ENCODE measurements at places on chromosomes 3 and 15. TPM values are rescaled to one million over a fixed set of nuclear protein-coding genes. Genes with fewer than 3 reads are reported as not detected.

The PLA2G4D gene
- total RNA-seq: not detected

The SLC15A2 gene
- 63.6 TPM for total RNA-seq

DNA sequence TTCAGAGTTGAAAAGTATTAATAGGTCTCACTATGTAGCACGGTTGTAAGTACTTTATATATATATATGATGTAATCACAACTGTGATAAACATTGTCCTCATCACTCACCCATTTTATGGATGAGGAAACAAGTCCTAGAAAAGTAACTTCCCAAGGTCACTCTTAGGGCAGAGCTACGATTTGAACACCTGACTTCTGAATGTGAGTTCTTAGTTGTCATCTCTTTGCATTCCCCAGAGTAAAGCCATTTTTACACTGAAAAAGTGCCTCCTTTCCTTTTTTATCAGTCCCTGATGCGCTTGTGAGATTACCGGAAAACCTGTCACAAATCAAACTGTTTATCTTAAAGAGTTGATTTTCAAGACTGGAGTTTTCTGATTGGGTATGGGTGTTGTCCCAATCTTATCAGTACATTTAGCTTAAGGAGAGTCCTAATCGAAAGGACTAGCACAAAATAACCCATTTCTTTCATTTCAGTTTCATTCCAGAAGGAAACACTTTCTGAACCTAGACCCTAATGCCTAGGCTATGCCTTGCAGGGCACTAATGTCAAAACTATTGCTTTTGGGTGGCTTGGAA lies 2.3 kb upstream of the EDEM1 start:
- H3K4me1 ChIP-seq: peaks cover 26% of the 10 kb centered on the region
- no peaks in the 10 kb centered on the region for H3K27me3 ChIP-seq
- DNase-seq: no peak
- H3K27ac ChIP-seq: no peak overlapping the region
- no peak overlapping the region for H3K4me3 ChIP-seq

The ATP13A5 gene
- 2.0 TPM for total RNA-seq

GRCh38 chr3:65867463-65868210 lies 171.1 kb downstream of the MAGI1 start:
- peaks cover 4% of the 10 kb centered on the region for H3K4me1 ChIP-seq
- no peaks in the 10 kb centered on the region for H3K27me3 ChIP-seq
- H3K36me3 ChIP-seq: no peaks in the 10 kb centered on the region
- no peak for DNase-seq
- H3K4me3 ChIP-seq: no peak overlapping the region

- no peaks in the 10 kb centered on the region for H3K4me1 ChIP-seq
- no peaks in the 10 kb centered on the region for H3K27me3 ChIP-seq
- H3K36me3 ChIP-seq: no peaks in the 10 kb centered on the region
- H3K4me3 ChIP-seq: no peak overlapping the region
- DNase-seq: no peak
Observed at GRCh38 chr3:30193625-30194044, 412.8 kb upstream of the TGFBR2 start.

The RGMA gene
- 4.1 TPM for total RNA-seq

DNA sequence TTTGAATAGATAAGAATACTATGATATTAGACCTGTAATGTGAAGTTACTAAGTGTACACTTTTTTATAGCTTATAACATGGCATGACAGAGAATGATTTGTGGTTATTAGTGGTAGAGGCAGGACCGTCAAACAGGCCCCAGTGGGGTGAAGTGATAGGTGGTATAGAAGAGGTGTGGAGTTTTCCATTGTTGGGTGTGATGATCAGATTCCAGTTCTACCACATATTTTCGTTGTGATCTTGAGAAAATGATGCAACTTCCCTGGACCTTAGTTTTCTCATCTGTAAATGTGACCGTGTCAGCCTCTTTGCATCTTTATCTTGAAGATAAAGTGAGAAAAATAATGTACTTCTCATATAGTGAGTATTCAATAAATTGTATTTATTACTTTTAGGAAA lies 30.3 kb upstream of the UTS2B start:
- no peak for DNase-seq
- peaks cover 16% of the 10 kb centered on the region for H3K4me1 ChIP-seq
- H3K27me3 ChIP-seq: no peaks in the 10 kb centered on the region
- no peak overlapping the region for H3K4me3 ChIP-seq
- H3K36me3 ChIP-seq: peaks cover 72% of the 10 kb centered on the region

DNA sequence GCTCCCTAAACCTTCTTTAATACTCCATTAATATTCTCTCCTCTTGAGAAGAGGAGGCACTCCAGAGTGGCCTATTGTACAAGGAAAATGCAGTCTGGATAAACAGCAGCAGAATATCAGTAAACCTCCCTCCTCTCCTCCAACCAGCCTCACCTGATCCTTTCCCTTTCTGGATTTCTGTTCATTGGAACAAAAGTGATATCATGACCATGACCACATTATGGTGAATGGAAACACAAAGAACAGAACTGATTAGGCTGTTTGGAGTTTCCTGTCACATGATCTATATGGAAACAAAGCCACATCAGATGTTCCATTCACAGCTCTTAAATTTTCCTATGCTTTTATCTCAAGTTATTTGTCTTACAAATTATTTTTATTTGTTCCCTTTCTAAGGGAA lies 14.6 kb downstream of the C2CD4B start:
- H3K36me3 ChIP-seq: no peaks in the 10 kb centered on the region
- no peak overlapping the region for H3K27ac ChIP-seq
- no peaks in the 10 kb centered on the region for H3K4me1 ChIP-seq
- no peak for DNase-seq
- no peaks in the 10 kb centered on the region for H3K27me3 ChIP-seq
- H3K4me3 ChIP-seq: no peak overlapping the region

GRCh38 chr15:84804005-84804900 lies 12.9 kb upstream of the ALPK3 start:
- no peak overlapping the region for H3K4me3 ChIP-seq
- no peaks in the 10 kb centered on the region for H3K4me1 ChIP-seq
- H3K36me3 ChIP-seq: peaks cover 57% of the 10 kb centered on the region
- no peak overlapping the region for H3K27ac ChIP-seq

The C3orf22 gene
- not detected for total RNA-seq

The GALNT15 gene
- total RNA-seq: 10.3 TPM

- peaks cover 42% of the 10 kb centered on the region for H3K4me1 ChIP-seq
- no peaks in the 10 kb centered on the region for H3K36me3 ChIP-seq
- H3K27me3 ChIP-seq: no peaks in the 10 kb centered on the region
- H3K27ac ChIP-seq: no peak overlapping the region
- H3K4me3 ChIP-seq: no peak overlapping the region
Observed at GRCh38 chr3:16508591-16508995, 4.9 kb downstream of the RFTN1 start.

- H3K4me1 ChIP-seq: peaks cover 21% of the 10 kb centered on the region
- no peak for DNase-seq
- no peaks in the 10 kb centered on the region for H3K27me3 ChIP-seq
- no peak overlapping the region for H3K4me3 ChIP-seq
- H3K27ac ChIP-seq: no peak overlapping the region
- H3K36me3 ChIP-seq: no peaks in the 10 kb centered on the region
Observed at GRCh38 chr3:71077070-71077469, 506.5 kb downstream of the FOXP1 start.

The SLC28A2 gene
- 0.35 TPM for total RNA-seq

DNA sequence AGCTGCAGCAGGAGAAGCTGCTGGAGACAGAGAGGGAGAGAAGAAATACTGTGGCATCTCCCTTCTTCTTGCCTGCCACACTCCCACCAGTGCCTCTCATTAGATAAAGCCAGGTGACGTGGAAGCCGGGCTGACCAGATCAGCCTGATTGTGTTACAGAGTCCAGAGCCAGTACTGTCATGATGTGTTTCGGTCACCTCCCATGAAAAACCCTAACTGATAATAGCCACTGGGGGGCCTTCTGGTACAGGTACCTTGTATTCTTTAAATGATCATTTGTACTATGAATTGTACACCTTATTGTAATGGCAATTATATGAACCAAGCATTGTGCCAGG lies 125.8 kb upstream of the TMEM108 start:
- no peak overlapping the region for H3K4me3 ChIP-seq
- no peak for DNase-seq
- H3K27ac ChIP-seq: peak overlapping the region; percentile 31
- no peaks in the 10 kb centered on the region for H3K4me1 ChIP-seq
- H3K36me3 ChIP-seq: no peaks in the 10 kb centered on the region

- no peaks in the 10 kb centered on the region for H3K36me3 ChIP-seq
- no peaks in the 10 kb centered on the region for H3K4me1 ChIP-seq
- no peak overlapping the region for H3K4me3 ChIP-seq
- H3K27ac ChIP-seq: no peak overlapping the region
Observed at GRCh38 chr15:46676233-46677206, 1040.8 kb upstream of the SEMA6D start.

DNA sequence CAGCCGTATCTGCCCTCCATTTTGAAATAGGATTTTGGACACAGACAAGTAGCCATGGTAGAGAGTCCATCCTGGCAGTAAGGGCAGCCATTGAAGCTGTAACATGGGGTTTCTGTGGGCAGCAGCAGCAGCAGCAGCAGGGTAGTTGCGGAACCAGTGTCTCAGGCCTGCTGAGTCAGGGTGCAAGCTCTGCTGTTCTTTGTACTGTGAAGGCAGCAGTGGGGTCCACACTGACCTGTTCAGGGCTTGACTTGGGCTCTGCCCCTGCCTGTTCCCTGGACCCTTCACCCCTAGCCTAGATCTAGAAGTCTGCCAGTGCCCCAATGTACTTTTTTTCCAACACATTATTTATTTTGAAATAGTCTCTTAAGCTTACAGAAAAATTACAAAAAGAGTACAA lies 9.7 kb downstream of the PEX5L start:
- H3K27me3 ChIP-seq: no peaks in the 10 kb centered on the region
- no peak overlapping the region for H3K27ac ChIP-seq
- no peaks in the 10 kb centered on the region for H3K36me3 ChIP-seq
- DNase-seq: no peak
- H3K4me3 ChIP-seq: no peak overlapping the region
- H3K4me1 ChIP-seq: no peaks in the 10 kb centered on the region

The CPNE9 gene
- total RNA-seq: 0.90 TPM

The FLNB gene
- 115 TPM for total RNA-seq

DNA sequence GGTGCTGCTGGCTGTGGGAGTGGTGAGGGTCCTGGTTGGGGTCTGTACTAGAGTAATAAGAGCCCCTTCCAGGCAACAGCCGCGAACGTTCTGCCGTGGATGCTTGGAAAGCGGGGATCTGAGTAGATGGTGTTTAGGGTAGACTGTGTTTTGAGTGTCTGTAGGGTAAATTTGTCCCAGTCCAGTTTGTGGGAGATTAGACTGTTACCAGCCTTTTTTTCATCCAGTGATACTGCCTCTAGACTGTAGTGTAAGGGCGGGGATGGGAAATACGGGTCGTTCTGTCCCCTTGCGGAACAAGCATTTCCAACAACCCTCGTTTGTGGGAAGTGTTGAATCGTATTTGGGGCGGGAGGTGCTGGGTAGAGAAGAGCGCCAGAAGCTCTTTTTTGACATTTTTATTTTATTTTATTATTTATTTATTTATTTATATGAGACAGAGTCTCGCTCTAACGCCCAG lies 424 bp downstream of the HAUS2 start:
- DNase-seq: no peak
- H3K4me3 ChIP-seq: peak overlapping the region; percentile 88
- peaks cover 24% of the 10 kb centered on the region for H3K4me1 ChIP-seq
- H3K27me3 ChIP-seq: no peaks in the 10 kb centered on the region
- H3K27ac ChIP-seq: peak overlapping the region; percentile 92

DNA sequence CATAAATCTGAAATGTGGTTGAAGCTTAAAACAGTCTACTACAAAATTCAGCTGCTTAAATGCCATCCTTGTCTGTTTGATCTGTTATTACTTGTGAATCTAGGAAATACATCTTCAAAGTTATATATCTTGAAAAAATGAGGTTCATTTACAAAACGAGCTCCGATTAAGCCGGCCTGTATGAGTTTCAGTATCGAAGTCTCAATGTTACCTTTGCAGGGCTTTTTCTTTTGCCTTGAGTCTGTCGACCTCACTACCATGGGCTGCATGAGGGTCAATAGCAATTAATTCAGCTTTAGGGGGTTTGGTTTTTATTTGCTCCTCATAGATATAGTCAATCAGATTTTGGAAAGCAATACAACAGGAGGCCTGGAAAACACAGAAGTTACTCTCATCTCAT lies 23.2 kb downstream of the ERICH6 start:
- H3K36me3 ChIP-seq: no peaks in the 10 kb centered on the region
- no peak overlapping the region for H3K4me3 ChIP-seq
- no peak overlapping the region for H3K27ac ChIP-seq
- no peaks in the 10 kb centered on the region for H3K4me1 ChIP-seq

The EIF4E3 gene
- total RNA-seq: 38.4 TPM

DNA sequence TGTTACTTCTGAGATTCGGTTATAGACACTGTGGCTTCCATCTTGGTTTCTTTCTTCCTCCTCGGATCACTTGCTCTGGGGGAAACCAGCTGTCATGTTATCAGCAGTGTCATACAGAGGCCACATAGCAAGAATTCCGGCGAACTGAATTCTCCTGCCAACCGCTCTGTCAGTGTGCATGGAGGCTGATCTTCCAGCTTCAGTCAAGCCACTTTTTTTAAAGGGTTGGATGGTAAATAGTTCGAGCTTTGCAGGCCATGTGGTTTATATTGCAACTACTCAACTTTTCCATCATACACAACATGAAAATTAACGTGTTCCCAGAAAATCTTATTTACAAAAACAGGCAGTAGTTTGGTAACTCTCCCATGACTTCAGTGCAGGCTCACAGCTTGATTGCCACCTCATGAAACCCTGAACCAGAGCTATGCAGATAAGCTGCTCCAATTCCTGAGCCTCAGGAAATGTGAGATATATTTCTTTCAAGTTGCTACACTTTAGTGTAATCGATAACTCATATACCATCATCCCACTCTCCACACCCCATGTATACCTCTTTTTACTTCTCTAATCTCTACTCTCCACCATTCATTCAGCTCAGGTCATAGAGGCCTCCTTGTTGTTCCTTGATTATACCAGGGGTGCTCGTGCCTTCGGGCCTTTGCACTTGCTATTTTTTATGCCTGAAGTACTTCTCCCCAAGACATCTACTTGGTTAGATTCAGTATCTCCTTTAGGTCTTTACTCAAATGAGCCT lies 7.2 kb downstream of the RPL22L1 start:
- H3K36me3 ChIP-seq: peaks cover 30% of the 10 kb centered on the region
- H3K4me3 ChIP-seq: no peak overlapping the region
- peak overlapping the region; percentile 15 for H3K27ac ChIP-seq
- DNase-seq: no peak
- no peaks in the 10 kb centered on the region for H3K27me3 ChIP-seq

DNA sequence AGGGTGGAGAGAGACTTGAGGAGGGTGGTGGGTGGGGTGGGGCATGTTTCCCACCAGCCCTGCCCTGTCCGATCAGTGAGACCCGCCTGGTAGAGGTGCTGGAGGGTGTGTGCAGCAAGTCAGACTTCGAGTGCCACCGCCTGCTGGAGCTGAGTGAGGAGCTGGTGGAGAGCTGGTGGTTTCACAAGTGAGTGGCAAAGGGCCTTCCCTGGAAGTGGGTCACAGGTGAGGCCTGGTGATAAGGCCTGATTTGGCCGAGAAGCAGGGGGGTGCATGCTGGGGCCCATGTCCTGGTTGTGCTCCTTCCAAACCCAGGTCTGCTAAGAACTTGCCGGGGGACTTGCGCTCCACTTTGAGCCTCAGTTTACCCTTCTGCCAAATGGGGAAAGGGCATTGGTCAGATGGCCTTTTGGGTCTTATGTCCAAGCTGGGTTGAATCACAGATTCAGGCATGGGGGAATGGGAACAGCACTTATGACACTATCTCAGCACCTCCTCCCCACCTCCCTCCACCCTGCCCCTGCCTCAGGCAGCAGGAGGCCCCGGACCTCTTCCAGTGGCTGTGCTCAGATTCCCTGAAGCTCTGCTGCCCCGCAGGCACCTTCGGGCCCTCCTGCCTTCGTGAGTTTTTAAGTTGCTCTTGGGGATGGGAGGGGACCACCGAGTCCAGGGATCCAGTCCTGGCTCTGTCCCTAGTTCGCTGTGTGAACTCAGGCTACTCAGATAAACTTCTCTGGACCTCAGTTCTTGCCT lies 4.0 kb downstream of the CRELD1 start:
- H3K36me3 ChIP-seq: peaks cover 42% of the 10 kb centered on the region
- H3K27ac ChIP-seq: no peak overlapping the region
- no peak overlapping the region for H3K4me3 ChIP-seq
- H3K4me1 ChIP-seq: peaks cover 20% of the 10 kb centered on the region
- no peak for DNase-seq

All from upper lobe of right lung (tissue), 1 donor.